ENCODE measurements at places on chromosomes 3 and 15.
A peak's percentile ranks its signal among the peaks of the same experiment; 100 is the strongest.

DNA sequence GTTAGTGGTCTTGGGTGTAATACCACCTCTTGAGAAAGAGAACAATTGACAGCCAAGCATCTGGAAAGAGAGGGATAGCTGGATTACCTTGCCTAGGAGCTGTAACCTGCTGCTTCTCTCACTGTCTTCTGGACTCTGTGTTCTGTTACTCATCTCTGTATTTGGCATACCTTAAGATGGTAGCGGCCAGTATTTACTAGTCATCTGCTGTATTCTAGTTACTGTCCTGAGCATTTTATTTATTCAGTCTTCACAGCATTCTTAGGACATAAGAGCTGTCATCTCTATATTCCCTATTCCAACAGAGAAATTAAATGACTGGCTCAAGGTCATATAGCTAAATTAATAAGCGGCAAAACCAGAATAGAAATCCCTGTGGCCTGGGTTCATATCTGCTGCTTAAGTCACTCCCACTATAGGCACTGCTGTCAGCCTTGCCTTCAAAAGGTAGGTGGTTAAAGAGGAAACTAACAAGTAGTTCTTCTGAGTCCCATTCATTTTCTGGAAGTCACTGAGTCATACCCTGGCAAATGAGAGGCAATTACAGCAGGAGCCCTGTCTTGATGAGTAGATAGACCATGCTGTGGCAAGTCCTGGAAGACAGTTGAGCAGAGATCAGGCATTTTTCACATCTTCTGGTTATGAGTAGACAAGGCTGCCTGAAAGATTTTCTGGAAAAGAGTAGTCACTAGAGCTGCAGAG, 68.2 kb downstream of the RAB7A start:
- DNase-seq, result no peak

DNA sequence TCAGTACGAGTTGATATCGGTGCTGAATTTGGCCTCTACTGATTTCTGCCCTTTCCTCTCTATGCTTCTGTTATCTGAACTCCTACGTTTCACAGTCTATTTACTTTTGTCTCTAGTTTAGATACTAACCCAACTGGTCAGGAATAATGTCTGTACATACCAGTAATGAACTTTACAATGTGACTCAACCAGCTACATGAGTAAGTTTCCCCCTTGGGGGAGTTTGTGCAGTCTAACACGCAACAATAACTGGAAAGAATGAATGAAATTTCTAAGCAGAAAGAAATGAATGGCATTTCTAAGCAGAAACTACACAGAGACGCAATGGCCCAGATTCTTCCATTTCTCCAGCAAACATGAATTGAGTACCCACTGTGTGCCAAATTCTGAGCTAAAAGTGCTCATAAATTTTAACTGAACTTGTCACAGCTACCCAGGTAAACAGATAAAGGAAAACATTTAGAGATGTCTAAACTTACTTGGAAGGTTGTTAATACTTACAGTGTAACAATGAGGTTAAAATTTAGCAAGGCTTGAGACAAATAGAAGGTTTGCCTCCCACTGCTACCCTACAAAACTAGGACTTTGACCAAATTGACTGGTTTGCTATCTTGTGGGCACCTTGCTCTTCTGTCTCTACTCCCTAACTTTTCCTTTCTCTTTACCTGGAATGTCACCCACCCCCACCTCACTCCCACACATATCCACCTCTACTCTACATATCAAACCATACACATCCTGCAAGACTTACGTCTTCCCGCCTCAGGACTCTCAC, 11.6 kb downstream of the UPK1B start:
- DNase-seq, result no peak

GRCh38 chr15:76200641-76201105, 110.6 kb downstream of the ETFA start:
- DNase-seq, result no peak

- DNase-seq, result no peak
These were observed 360.4 kb downstream of the EFHB start for GRCh38 chr3:19573644-19574043.

- no peak for DNase-seq
These were observed 85.4 kb upstream of the ARRDC4 start for GRCh38 chr15:97875025-97875512.

DNA sequence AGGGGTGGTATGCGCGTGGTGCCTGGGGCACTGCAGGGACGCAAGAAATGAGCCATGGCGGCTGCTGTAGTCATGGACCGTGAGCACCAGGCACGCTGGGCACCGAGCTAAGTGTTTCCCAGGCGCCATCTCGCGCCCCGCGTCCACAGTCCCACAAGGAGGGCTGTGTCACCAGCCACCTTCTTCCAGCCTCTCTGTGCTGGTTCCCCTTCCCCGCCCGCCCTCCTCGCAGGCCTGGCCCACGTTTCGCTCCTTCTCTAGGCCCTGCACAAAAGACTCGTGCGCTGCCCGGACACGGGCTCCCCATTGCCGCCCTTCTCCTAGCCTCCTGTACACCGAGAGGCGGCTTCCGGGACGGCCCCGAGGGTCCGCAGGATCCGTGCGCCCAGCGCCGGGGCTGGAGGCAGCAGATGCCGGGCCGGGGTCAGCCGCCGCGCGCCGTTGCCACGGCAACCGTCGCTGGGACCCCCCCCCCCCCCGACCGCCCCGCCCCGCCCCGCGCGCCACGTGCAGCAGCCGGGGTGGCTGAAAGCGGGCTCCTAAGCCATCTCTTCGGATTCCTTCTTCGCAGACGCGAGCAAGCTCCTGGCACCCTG, 113.4 kb downstream of the SRGAP3 start:
- DNase-seq, result no peak

DNA sequence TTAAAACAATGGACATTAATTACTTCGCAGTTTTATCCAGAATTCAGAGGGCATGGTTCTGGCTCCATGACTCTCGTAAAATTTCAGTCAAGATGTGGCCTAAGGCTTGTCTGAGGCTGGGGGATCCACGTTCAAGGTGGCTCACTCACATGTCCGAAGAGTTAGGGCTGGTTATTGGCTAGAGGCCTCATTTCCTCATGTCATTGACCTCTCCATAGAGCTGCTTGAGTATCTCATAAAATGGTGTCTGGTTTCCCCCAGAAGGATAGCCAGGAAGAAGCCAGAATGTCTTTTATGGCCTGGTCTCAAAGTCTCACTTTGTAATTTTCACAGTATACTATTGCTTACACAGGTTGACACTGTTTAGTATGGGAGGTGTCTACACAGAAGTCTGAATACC, 67.3 kb upstream of the DCBLD2 start:
- DNase-seq, result no peak

DNA sequence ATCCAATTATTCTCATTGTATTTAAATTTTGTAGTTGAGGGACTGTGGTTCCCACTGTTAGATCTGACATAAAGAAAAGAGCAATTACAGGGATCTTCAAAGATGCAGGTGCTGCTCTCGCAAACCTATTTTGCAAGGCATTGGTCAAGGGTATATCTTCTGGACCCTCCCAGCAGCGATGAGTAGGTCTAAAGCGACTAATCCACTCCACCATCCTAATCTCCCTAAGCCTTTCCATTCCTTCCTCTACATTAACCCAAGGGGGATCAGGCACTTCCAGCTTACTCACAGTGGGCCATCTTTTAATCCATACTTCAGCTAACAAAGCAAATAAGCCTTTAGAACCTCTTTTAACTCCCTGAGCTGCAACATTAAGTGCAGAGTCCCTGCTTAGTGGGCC, 37.0 kb upstream of the CPOX start:
- DNase-seq, result no peak

- peak; percentile 24 for DNase-seq
These were observed 127.9 kb downstream of the ST8SIA2 start for GRCh38 chr15:92521624-92522008.

GRCh38 chr3:120418446-120418845, 32.3 kb downstream of the FSTL1 start:
- no peak for DNase-seq

GRCh38 chr3:183428447-183429211, at the start of gene MCF2L2:
Gene MCF2L2, minus strand, starts transcription at chr3:183428619. Its CDS starts 642 bp downstream, at chr3:183427977.
- peak; percentile 39 for DNase-seq

DNA sequence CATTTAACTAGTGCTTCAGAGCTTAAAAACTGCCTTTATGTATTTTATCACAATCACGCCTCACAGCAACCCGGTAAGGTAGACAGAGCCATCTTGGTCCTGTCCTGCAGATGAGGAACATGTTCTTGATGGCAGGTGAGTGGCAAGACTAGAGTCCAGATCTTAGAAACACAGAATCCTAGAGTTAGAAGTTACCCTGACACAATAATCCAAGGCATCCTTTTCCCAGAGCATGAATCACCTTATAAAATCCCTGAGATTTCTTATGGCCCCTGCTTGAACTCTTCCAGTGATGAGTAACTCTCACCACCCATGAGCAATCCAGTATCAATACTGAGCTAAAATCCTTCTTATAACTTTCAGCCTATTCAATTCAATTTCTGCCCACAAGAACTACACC, 16.9 kb downstream of the POPDC2 start:
- no peak for DNase-seq

DNA sequence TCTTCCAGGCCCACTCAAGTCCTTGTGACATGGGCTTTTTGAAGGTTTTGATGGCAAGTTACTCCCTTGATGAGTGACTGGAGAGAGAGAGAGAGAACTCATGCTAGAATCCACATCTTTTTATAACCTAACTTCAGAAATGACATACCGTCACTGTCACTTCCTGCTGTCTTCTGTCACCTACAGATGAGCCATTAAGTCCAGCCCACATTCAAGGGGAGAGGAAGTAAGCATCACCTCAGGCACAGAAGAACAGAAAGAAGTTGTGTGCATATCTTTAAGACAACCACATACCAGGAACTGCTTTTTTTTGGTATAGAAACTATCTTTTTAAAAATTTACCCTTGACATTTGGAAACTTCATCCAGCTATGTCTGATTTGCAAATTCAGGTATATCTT, 16.6 kb upstream of the TXNRD3 start:
- DNase-seq, result no peak

GRCh38 chr3:111076732-111077131, 5.1 kb downstream of the NECTIN3 start:
- DNase-seq, result no peak

Measured in stimulated activated CD4-positive, alpha-beta T cell treated with anti-CD3 and anti-CD28 coated beads, Interleukin-1b, Interleukin-23, amount 100 ng/mL, for 1 hour (primary cell).